ENCODE measurements at places on chromosomes 2 and 18.

DNA sequence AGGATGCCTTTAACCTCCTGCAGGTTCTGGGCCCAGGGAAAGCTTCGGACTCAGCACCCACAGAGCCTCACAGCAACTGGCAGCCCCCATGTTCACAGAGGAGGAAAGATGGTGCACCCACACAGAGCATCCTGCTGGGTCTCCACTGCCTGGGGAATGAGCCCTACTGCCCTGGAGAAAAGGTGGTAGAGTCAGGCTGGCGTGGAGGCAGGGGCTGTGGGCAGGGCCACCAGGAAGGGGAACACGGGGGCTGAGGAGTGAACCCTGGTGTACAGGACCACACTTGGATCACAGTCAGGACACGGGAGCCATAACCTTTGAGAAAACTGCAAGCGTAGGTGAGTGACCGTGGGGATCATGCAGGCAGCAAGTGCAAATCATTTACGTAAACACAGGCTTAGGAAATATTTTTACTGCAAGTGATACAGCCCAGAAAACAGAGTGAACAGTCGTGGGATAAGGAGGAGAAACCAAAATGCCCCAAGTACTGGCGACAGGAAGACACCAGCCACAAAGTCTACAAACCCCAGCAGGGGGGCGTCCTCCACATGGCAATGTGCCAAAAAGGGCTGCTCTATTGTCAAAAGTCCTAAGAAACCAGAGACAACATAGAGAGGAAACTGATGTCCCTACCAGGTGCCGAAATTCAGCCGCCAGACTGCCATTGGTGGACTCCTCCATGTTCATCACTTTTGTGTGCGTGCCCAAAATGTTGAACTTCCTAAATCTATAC is 27.6 kb downstream of the STAT1 start:
- DNase-seq: no peak

DNA sequence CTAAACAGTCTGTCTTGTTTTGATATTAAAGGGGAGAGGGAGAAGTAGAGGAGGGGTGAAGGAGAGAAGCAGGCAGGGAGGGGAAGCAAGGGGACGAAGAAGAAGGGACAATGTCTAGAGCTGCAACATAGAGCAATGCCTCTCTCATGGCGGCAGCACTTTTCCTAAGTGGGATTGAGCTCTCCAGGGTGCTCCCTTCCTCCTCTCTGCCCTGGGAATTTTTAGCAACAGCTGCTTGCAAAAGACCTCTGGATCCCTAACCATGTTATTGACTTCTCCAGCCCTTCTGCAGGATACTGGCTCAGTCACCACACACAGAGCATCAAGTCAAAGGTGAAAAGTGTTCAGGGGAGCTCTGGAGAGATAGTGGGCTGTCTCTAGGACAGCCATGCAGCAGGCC is 734.9 kb downstream of the EPHA4 start:
- DNase-seq: no peak

DNA sequence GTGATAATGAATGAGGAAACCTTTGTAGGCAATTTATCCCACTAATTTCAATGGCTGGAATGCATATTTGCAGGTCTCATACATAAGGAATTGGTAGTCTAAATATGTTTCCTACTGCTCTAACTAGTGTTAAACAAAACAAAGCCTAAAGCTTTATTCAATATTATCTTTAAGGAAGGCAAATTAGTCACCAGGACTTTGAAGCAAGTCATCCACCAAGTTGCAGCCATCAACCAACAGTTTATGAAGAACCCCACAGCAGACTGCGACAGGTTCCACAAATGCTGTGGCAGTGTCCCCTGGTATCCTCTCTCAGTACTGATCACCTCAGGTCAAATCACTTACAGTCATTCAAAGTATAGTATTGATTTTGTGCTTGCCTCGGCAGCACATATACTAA is 181.5 kb upstream of the ZFP36L2 start:
- DNase-seq: no peak

DNA sequence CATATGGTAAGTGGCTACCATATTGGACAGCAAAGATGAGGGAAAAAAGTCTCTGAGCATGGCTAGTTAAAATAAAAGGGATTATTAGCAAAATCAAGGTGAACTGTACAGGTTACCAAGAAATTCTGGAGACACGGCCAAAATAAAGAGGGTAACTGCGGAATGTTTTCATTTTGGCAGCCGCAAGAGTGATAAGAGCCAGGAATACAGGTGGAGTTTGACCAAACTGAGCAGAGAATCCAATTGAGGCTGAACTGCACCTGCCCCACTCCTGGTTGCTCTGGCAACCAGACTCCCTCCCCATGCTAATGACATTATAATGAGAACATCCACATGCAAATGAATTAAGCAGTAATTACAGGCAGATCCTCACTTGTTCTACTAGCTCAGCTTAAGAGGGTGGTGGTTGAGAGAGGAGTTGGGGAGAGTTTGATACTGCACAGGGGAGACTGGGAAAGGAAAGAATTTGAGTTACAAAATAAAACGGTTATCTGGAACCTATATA is 18.8 kb upstream of the EPHA4 start:
- DNase-seq: no peak

DNA sequence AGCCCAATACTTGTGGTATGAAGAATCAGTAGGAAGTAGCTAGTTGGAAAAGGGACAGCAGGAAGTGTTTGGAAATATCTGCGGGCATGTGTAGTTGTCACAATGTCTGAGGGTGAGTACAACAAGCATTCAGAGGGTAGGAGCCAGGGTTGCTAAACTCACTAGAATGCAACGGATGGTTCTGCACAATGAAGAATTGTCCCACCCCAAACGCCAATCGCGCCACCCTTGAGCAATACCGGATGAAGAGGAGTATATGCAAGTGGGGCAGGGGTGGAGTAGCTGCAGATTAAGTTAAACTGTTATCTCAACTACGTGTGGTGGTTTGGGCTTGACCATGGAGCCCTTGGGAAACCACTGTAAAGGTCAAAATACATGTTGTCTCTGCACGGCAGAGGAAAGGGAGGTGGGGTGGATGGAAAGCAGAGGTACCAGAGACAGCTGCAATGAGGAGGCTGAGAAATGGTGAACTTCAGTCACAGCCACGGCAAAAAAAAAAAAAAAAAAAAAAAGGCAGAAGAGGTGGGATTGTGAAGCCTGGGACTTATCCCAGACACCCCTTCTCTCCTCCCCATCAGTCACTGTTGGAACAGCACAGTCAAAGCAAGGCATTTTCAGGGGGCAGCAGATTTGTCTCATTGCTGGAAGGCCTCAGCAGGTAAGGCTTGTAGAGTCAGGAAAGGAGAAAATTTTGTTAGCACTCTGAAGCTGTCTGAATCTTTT is 5.2 kb downstream of the CCL20 start:
- DNase-seq: no peak

DNA sequence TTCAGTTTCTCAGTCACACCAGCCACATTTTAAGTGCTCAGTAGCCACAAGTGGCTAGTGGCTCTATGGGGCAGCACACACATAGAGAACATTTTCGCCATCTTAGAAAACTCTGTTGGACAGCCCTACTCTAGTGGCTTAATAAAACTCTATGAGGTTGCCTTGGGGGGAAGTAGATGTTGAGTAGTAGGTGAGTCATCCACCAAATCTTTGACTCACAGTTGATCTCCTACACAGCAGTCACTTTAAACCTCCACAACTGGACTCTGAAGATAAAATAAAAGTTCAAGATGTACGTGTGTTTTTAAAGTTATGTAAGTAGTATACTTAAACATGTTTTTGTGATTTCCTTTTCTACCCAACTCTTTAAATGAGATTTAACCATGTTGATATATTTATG is 379.0 kb downstream of the SETBP1 start:
- no peak for DNase-seq

DNA sequence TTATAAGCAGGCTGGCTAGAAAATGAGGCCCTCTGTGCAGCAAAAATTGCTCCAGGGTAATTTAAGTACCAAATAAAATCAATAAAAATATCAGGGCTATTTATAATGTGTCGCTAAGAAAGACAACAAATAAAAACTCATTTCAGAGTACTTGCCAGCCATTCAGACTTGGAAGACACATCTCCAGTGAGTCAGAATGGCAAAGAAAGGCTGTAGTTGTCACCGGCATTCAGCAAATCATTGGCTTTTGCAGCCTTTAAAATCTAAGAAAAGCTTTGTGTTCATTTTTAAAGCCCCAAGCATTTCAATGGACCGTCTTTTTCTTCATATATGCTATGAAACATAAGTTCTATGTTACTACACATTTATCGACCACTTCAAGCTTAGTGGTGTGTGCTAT is 141.1 kb upstream of the HNMT start:
- DNase-seq: no peak

DNA sequence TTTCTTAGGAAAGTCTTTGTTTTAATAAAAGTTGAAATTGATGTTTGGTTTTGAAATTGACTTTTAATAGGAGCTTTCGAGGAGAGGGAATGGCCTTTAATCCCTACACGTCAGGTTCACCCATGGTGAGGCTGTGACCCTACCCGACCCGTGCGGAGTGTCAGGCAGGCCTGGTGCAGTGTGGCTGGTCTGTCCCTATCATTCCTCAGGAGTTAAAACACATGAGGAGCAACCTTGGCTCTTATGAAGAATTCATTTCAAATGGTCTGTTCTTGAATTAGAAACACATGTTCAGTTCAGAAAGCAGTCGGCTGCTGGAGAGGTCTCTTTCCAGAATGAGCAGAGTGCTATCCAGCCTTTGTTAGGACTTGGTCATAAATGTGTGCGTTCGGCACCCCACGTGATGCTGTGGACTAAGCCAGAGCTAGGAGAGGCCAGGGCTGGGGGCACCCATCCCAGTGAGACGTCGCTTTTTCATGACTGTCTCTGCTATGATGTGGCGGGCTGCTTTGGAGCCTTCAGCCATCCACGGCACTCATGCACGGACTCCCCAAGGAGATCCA is 54.7 kb downstream of the EMILIN2 start:
- DNase-seq: no peak

GRCh38 chr2:192064459-192064858 is 130.3 kb downstream of the TMEFF2 start:
- no peak for DNase-seq

DNA sequence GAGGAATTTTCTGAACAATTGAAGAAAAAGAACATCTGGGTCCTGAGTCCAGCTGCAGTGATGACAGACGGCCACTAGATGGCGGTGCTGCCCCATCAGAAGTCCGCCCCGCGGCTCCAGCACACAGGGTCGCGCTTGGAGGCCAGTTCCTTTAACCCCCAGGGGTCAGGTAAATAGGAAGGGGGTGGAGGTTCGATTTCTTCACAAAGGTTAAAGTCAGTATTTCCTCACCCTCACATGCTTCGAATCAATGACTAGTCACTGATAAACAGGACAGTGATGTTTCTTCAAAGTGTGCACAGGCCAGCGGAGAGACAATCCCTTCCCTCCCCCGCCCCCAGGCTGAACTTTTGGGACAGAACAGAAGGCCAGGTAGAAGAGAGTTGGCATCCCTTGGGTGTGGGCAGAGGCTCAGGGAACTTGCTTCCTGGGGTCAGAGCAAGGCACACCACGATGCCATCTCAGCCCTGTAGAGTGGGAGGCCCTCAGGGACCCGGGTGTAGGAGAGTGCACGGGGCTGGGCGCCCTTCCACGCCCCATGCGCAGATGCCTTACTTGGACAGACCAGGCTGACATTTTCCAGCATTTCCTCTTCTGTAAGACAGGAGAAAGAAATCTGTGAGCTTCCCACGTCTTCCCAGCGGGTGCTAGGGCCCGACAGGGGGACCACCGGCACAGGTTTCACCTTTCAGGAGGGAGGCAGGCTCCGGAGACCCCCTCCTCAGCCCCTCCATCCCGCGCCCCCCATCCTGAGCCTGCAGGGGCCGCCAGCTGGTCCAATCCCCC is 722 bp downstream of the APOB start:
- DNase-seq: peak; percentile 65

GRCh38 chr2:105782646-105783045 is 37.9 kb downstream of the NCK2 start:
- DNase-seq: no peak

GRCh38 chr18:62781893-62782292 is 66.6 kb downstream of the PHLPP1 start:
- DNase-seq: no peak

- no peak for DNase-seq
These were observed 574.2 kb downstream of the DCC start for GRCh38 chr18:52914148-52914547.

DNA sequence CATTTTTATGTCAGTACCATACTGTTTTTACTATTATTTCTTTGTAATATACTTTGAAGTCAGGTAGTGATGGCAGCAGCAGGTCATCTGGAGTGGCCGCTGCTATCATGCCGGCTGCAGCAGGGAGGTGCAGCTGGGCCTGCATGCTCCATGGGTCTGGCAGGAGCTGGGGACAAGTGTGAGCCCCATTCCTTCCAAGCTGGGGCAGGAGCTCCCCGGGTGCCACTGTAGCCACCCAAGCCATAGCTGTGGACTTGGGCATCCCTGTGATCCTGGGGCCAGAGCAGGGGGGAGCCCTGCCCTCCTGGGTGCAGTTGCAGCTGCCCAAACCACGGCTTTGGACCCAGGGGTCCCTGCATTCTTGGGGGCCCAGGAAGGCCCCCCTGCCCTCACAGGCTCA is 59.2 kb downstream of the CSRNP3 start:
- DNase-seq: no peak

DNA sequence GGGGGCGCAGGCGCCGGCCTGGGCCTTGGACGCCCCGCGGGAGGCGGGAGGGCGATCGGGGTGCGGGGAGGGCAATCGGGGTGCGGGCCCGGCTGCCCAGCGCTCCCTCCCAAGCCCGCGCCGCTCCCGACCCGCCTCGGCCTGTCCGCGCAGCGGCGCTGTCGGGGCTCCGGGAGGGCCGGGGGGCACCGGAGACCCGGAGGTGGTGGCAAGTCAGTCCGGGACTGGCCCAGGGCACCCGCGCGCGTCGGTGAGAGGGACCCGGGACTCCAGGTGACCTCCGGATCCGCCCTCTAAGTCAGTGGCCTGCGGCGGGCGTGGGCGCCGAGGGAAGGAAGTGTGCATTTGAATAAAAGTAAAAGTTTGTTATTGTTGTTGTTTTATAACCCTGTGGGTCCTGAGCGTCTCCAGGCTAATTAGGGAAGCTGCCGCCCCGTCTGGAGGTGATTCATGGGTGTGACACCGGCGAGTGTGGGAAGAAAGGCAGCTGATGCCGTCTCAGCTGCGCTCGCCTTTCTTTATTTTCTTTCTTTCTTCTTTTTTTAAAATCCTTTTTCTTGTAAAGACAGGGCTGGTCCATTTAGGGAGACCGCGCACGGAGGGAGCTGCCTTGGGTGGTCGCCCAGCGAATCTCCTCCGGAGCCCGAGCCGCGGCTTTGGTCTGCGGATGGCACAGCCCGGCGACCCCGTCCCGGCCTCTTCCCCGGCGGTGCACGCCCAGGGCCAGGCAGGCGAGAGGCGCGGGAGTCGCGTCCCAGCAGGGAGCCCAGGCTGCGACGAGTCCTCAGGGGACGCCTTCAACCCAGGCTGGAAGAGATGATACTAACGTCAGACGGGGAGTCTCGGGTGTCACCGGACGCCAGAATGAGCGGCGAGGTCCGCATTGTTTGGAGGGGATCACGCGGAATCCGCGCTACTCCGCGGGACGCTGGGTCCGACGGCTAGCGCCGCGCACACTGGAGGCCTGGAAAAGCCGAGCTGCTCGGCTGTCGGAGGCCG is 627 bp upstream of the CRACDL start:
- DNase-seq: no peak

DNA sequence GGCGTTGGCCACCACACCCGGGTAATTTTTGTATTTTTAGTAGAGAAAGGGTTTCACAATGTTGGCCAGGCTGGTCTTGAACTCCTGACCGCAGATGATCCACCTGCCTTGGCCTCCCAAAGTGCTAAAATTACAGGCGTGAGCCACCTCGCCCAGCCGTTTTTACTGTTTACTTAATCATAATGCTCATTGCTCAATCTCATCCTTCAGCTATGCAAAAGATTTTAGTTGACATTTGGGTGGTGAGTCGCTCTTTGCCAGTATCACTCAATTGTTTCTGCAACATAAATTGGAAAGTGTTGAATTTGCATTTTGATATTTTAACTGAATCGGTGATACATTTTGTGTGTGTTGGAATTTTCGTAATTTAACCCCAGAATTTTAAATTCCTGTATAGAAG is 7.8 kb upstream of the ZNF532 start:
- DNase-seq: no peak

All from BE2C (cell line).